ENCODE measurements at places on chromosomes 2 and 18.

DNA sequence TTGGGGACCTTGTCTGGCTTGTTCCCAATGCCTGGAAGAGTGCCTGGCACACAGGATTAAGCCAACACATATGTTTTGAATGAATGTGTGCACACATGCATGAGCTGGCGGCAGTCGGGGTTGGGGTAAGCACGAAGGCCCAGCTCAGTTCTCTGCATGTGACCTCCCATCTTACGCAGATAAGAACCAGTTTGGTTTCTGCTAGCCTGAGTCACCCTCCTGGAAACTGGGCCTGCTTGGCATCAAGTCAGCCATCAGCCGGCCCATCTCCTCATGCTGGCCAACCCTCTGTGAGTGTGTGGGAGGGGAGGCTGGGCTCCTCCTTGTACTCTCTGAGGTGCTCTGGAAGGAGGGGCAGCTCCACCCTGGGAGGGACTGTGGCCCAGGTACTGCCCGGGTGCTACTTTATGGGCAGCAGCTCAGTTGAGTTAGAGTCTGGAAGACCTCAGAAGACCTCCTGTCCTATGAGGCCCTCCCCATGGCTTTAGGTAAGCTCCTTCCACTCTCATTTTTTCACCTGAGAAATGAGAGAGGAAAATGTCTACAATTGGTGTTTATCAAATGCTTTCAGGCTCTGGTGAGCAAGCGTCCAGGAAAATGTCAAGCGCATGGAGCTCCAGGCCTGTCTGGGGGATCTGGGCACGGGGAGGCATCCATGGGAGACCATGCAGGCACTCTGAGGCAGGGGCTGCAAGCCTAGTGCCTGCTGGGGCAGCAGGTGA, 9.7 kb upstream of the IL1RN start:
- DNase-seq = no peak

DNA sequence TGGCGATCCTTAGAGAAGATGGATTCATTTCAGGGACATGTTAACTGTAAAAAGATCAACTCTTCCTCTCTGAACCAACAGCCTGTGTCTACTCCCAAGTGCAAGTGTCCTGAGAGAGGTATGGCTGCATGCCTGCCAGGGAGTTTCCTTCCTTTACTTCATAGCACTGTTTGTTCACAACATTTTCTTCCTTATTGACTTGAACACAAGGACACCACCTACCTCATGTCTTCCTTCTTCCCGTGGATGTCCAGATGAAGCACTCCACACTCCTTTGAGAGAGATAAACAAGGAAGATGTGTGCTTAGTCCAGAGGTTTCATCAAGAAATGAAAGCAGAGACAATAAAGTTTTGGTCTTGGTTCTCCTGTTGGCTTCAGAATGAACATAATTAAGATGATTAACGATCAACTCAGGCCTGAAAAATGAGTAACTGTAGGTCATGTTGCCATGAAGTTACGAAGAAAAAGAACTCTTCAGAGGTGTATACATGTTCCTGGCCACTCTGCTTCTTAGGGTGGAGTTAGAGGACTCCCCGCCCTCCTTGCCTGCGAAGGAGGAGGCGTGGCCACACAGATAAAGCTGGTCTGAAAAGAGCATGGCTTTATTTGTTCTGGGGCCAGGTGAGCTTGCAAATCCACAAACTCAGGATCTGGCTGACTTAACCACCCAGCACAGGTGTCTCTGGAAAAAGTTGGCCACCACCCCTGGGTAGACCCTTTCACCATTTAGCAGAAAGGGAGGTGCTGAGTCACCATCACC, 155.0 kb upstream of the KCTD1 start:
- DNase-seq = no peak

DNA sequence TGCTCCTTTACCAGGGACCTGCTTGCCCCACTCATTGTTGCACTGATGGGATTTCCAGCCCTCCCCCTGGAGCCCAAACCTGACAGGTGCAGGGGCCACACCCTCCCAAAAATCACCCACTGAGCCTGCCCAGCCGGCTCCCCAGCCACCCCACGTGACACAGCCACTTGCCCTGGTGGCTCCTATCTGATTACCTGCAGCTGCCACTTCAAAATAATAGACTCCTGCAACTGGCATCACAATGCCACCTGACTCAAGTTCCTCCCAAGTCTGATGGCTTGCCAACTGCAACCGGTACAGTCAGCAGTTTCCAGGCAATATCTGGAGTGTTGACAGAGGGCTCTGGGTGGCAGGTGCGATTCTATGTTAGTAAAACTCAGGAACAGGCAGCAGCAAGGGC, 66.2 kb downstream of the CRACDL start:
- no peak for DNase-seq

- DNase-seq = peak; percentile 56
These were observed 9.2 kb downstream of the HS6ST1 start for GRCh38 chr2:128309280-128310093.
